ENCODE measurements at places on chromosomes 4 and X.

DNA sequence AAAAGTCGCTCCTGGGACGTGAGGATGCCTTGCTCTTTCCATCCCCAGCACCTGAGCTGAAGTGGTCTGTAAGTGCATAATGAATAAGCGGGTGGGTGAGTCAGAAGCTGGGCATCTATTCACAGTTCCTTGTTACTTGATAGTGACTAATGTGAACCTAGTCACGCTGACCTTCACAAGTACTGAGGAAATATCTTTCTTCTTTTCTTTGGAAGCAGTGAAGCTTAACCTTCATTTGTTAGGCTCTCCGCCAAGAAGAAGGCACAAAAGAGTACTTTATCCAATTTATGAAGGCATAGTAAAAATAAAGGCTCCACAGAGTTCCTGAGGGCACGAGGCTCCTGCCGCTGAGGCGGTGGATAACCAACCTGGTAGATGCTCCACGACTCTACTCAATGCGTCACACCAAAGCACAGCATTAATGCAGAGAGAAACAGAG, 475.7 kb upstream of the SLIT2 start:
- DNase-seq: no peak

GRCh38 chr4:110108960-110109359, 89.5 kb downstream of the ELOVL6 start:
- no peak for DNase-seq

DNA sequence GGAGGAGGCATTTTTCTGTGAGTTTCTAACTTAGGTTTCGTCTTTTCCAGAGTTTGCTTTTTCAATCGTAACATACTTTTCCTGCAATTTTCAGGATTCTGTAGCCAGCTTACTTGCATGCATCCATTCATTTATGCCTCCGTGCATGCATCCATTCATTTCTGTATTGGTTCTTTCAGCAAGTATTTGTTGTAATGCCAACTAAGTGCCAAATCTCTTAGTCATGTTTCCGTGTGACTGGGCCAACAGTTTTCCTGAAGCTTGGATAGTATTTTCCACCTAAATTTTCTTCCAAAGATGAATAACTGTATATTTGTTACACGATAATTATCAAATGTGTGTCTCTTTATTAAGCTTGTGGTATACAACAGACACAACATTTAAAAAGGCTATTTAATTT, 41.5 kb downstream of the CBLL2 start:
- DNase-seq: no peak

GRCh38 chr4:97144199-97144598, 999.1 kb downstream of the STPG2 start:
- no peak for DNase-seq

DNA sequence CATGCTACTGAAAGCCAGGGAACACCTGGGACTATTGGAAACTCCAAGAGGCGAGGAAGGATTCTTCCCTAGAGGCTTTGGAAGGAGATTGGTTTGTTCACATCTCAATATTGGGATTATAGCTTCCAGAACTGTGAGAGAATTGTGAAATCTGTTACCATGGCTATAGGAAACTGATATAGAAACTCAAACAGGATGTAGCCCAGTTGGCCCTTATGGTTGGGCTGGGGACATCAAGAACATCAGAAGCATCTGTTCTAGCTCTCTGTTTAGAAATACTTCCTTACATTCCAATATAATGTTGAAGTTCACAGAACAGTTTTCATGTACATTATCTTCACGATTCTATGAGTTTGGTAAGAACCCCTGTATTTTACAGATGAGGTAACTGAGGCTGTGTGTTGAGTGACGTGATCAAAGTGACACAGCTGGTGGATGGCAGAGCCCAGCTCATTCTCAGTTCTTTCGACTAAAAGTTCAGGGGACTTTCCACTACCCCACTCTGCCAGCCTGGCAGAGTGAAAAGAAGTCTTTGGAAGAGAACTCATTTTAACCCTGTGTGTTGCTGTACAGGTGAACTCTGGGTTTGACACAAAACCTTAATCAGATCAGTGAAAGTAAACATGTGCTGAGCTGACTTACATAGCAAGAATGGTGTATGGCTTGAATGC, 183.0 kb downstream of the GBA3 start:
- DNase-seq: no peak

DNA sequence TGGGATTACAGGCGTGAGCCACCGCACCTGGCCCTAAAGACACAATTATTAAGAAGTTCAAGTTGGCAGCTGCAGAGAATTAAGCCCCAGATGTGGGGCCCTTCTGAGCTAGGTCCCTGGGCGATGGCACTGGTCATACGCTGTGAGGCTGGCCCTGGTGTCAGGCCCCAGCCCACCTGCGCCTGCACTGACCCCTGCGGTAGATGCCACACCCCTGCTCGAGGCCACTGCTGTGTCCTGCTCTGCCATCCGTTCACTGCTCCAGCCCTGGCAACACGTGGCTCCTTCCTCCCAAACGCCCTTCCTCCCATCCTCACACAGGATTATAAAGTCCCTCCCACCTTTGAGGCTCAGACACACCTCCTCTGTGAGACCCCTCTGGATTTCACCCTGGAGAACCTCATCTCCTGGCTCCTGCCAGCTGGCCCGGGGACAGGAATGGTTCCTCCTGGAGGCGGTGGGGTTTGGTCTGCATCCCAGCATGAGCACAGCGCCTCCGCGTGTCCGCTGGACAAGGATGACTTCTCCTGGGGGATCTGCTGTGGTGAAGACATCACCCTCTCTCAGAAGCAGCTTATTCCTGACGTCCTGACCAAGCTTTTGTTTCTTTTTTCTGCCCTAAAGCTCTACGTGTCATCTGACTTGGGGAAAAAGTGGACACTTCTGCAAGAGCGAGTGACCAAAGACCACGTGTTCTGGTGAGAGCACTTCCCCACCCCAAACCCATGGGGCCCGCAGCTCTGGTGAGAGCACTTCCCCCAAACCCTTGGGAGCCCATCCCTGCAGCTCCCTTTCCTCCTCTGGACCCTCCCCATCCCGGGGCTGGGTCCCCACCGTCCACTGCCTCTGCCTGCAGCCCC, 219.0 kb upstream of the PSAPL1 start:
- DNase-seq: no peak

- DNase-seq: no peak
Measured at GRCh38 chr4:152081024-152081423, 320.2 kb upstream of the GATB start.

DNA sequence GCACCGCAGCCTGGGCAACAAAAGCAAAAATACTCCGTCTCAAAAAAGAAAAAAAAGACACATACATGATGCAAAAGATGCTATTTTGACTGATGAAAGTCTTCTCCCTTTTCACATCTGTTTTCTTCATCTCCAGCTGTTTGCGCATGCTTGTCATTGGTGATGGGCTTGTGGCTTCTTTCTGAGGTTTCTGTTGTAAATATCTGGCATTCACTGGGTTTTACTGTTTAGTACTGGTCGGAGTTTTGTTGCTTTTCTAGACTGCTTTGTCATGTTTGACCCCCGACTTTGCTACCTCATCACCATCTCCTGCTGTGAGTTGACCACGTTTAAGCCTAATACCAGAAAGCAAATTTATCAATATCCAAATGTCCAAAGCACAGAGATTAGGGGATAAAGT, 34.4 kb downstream of the PTCHD1 start:
- no peak for DNase-seq

GRCh38 chr4:105122350-105122749, 24.3 kb upstream of the TET2 start:
- DNase-seq: no peak

GRCh38 chr4:180084561-180084960, 2158.6 kb upstream of the TENM3 start:
- DNase-seq: no peak

DNA sequence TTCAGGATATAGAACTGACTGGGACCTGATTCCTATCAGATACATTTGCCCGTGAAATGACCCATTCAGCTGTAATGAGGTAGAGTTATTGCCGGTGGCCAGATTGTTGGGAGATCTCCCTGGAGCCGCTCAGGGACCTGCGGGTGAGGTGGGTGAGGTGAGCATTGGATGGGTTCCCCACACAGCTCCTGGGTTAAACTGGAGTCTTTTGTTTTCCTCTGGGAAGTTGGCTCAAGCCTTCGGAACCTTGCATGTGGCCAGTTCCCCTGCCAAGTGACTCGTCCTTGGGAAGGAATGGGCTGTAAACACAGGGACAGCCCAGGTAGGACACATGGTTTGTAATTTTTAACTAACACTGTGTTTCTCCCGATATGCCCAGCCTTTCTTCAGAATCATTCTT, 31.6 kb upstream of the KIT start:
- no peak for DNase-seq

DNA sequence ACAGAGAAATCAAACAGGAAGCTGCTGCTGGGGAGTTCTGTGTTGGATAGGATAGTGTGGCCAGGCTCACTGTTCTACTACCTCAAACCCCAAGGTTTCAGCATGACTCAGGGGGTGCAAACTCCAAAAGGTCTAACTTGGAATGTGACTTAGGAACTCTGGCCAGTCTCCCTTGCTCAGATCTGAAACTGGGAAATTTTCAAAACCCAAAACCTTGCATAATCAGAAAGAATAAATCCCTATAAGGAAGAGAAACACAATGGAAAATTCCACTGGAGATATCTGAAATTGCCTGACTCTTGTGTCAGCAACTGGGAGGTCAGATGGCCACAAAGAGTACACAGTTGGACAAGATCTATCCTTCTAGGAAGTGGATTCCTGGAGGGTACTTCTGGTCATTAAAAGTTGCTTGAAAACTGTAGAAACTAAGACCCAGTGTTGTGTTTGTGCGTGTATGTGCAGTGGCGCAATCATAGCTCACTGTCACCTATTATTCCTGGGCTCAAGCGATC, 58.0 kb downstream of the PPEF2 start:
- no peak for DNase-seq

DNA sequence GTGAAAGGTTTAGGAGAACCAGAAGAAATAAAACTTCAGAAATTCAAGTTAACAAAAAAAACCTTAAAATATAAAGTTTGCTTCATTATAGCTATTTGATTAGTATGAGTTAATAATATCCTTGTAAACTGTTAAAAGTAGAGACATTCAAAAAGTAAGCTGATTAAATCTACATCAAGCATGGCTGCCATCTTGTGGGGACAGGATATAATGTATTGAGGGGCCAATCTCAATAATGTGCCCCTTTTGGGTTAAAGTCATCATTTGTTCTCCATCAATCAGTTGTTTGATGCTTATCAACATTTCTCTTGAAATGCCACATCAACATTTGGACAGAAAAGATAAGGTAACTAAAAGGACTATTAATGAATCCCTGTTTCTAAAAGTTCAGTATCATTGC, 4.6 kb upstream of the GRID2 start:
- no peak for DNase-seq

- no peak for DNase-seq
Measured at GRCh38 chr4:38180456-38180855, 220.3 kb downstream of the PTTG2 start.

DNA sequence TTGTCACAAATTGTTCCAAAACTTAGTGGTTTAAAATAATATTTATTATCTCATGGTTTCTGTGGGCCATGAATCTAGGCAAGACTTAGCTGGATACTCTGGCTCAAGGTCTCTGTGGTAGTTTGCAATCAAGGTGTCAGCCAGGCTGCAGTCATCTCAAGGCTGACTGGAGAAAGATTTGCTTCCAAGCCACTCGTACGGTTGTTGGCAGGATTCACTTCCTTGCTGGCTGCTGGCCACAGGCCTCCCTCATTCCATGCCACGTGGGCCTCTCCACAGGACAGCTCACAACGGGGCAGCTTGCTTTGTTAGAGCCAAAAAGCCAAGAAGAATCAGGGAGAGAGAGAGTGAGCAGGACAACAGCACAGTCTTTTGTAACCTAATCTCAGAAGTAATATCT, 101.4 kb downstream of the WWC2 start:
- DNase-seq: no peak

DNA sequence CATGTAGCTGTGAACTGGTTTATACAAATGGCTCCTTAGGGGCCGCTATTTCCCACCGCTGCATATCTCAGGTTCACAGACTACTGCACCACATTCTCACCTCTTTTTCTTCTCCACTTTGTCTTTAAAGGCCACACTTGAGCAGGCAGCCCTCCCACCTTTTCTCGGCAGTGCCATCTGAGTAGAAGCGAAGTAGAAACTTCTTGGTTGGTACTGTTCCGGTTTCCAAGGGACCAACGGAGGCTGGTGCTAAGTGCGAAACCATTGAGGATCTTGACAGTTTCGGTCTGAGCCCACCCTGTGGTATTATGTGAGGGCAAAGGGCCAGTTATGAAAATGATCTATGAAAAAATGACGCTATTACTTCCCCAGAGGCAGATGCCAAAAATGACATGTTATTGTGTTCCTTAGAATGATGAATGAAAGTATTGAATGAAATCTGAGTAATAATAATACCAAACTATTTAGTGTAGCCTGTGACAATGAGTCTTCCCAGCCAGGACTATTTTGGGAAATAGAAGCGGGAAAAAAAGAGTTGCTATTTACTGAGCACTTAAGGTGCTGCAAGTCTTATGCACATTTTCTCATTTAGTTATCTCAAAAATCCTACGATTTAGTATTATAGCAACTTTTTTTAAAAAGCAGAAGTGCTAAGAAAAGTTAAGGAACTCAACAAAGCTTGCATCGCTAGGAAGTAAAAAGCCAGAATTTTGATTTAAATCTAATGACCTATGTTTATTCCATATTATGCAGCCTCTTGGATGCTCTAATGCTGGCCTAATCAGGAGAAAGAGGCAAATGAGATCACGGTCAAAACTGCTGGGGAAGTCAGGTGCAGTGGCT, 29.6 kb upstream of the CHRNA9 start:
- DNase-seq: no peak

- no peak for DNase-seq
Measured at GRCh38 chrX:134365904-134366303, 94.1 kb upstream of the HPRT1 start.

DNA sequence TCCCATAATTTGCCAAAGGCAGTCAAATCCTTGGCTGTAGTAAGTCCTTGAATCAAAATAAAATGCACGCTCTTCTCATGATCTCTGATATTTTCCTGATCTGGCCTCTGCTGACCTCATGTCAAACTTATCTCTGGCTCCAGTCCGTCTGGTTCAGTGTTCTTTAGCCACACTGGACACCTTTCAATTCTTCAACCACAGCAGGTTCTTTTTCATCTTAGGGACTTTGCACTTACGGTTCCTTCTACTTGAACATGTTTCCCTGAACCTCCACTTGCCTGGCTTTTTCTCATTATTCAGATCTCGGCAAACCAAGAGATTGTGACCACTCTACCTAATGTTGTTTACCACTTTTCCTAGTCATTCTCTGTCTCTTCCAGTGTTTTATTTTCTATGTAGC, 10.3 kb downstream of the ENPEP start:
- DNase-seq: no peak

- DNase-seq: no peak
Measured at GRCh38 chr4:34158878-34159277, 2085.4 kb downstream of the ARAP2 start.

- DNase-seq: no peak
Measured at GRCh38 chrX:134688031-134688823, 30.0 kb upstream of the PLAC1 start.

Measured in left forelimb (tissue), 1 donor.